HFFc6 (cell line): ENCODE measurements at places on chromosomes 5 and 9.

GRCh38 chr9:130340011-130340410, 74.5 kb downstream of the HMCN2 start:
- no peak for DNase-seq

DNA sequence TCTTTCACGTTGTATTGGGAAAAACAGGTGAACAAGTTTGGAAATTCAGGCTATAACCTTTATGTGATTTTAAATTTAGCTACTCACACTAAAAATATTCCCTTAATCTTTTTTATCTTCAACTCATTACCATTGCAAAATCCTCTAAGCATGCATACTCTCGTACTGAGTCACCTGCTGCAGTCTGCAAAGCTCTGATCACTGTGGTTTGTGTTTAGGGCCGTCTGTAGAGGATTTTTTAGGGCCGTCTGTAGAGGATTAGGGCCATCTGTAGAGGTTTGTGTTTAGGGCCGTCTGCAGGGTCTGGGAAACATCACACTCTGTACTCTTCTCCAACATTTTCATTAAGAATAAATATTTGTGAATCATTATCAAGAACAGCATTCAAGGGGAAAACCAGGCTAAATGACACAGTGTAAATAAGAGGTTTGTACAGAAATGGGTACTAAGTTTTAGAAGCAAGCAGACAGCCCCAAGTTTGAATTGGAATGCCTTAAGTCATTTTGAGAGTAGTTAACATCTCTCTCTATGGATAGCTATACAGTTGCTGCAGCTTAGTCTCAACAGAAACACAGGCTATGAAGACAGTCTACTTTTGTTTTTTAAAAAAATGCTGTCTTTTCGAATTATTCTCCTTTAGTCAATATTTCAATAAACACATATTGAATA, 155.0 kb upstream of the TSLP start:
- peak; percentile 91 for DNase-seq

DNA sequence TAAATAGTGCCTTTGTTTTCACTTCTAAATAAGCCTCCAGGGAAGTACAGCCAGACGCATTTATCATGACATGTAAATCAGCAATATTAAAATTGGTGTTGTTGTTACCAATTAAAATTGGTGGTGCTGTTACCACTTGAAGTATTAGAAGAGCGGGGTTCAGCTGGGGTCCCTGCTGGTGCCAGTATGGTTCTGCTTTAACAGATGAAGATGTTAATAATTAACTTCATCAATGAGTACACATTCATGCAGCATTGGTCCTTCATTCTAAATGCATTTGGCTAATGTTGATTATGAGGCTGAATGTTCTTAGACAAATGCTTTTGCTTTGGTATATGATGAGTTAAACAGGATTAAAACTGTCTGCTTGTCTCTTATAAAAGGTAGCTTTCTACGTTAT, 67.6 kb upstream of the TMC1 start:
- no peak for DNase-seq

- no peak for DNase-seq
Measured at GRCh38 chr5:139755892-139756671, 39.5 kb upstream of the PSD2 start.

- no peak for DNase-seq
Measured at GRCh38 chr5:147169399-147169798, 65.4 kb upstream of the STK32A start.
